ENCODE measurements at places on chromosomes 1 and 21. TPM values are rescaled to one million over a fixed set of nuclear protein-coding genes. Genes with fewer than 3 reads are reported as not detected.

- no peak for DNase-seq
These were observed 57.0 kb downstream of the SASS6 start for GRCh38 chr1:100075773-100076172.

GRCh38 chr21:35633501-35633900 lies 426.8 kb downstream of the SETD4 start:
- no peak for DNase-seq

- no peak for DNase-seq
These were observed 30.8 kb downstream of the AK2 start for GRCh38 chr1:33005838-33006421.

Gene GREM2
- total RNA-seq = not detected

- DNase-seq = no peak
These were observed 33.6 kb upstream of the FOXE3 start for GRCh38 chr1:47382399-47382983.

Gene CFAP107
- not detected for total RNA-seq

- no peak for DNase-seq
These were observed 102.9 kb upstream of the PTGFR start for GRCh38 chr1:78387871-78388270.

GRCh38 chr1:33848205-33848937 lies 15.5 kb upstream of the HMGB4 start:
- DNase-seq = no peak

DNA sequence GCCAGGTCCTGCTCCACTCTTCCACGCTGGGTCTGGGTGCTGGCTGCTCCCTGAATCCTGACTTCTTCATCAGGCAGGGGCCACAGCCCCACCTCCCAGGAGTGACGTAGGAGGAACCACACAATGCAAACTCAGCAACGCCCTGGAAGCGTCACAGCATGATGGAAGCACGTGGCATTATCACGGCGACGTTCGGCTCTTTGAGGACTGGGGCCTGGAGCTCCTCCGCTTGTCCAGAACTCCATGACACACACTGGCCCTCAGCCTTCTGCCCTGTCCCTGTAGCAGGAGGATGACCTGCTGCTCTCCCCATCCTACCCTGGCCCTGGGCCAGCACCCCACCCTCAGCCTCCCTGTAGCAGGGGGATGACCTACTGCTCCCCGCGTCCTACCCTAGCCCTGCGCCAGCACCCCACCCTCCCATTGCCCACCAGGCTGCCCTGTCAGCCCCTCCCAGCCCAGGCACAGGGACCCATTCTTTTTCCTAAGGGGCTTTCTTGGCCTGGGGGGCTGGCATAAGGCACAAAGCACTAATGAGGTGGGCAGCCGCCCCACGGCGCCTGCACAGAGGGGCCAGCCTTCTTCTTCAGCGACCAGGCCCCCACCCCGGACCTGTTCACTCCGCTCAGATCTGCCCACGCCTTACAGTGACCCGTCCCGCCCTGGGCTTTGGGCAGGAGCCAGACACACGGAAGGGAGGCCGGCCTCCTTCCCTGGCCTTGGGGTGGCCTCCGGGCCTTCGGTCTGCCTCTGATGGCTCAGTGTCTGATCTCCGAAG lies 65.7 kb downstream of the DHRS3 start:
- no peak for DNase-seq

DNA sequence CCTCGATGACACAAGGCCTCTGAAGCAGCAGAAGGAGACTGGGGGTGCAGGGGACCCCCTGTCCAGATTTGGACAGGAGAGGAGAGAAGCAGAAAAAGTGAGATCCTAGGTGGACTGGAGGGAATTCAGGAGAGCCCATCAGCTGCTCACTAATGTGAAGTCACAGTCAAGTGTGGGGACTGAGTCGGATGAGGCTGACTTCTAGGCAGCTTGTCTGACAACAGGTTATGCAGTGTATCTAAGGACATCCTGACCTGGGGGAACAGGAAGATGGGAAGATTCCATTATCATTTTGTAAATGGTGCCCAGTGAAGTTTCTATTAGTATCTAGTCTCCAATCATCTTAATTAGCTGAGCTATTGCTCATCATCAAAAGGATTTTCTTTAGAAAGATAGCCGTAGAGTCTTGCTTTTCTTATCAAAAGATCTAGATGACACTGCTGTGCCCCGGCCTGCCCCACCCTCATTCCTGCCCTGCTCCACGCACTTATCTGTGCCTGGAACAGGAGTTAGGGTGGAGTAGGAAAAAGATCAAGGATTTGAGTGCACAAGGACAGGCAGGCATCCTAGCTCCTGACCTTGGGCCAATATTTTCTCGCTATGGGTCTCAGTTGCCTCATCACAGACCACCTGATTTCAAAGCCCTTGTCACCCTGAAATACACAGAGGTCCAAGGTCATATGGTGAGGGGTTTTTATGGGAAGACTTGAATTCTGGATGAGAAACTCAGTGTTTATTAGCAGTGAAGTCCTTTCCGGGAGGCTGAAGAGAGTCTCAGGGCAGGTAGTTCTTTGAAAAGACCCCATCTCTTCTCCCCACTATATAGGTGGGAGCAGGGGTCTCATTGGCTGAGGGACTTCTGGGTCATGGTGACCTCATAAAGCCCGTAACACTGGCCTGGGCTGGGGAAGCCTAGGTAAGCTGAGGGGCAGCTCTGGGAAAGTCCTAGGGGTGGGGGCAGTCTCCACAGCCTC lies at the start of gene MROH7:
MROH7 (plus strand) TSS at position 924 of the 974 bp plus-strand sequence. CDS start 11,141 bp downstream, outside the sequence.
- no peak for DNase-seq

DNA sequence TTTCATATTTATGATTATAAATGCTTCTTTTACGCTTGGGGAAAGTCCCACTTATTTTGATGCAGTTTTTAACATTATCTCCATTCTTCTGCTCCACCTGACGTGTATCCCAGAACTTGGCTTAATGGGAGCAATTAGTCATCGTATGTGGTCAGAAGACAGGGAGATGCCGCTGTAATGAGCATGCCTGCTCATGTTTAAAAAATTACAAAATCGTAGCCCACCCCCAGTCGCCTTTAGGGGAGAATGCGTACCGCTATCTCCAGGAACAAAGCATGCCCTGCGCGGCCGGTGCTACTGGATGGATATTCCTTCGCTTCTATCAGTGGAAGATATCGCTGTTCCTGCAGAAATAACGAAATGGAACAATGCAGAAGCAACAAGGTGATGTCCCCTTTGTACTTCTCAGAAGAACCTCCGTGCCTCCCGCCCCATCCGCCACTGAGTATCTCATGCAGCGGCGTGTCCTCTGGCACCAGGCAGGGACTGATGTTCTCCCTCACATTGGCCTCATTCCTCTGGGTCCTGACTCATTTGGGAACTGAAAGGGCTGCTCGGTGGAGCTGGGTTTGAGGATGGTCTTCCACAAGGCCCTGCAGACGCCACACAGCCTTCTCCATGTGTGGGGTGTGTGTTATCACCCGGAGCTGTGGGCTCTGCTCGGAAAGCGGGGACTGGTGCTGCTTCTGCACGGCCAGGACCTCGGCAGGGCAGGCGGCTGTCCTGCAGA lies 116.3 kb upstream of the COL6A1 start:
- peak; percentile 91 for DNase-seq
